Stimulated activated CD4-positive, alpha-beta T cell treated with anti-CD3 and anti-CD28 coated beads, TNF-alpha, amount 100 ng/mL, for 48 hours (primary cell): ENCODE measurements at places on chromosomes 16 and 17.

- no peak for DNase-seq
Measured at GRCh38 chr17:49762151-49762941, 1.6 kb downstream of the FAM117A start.

DNA sequence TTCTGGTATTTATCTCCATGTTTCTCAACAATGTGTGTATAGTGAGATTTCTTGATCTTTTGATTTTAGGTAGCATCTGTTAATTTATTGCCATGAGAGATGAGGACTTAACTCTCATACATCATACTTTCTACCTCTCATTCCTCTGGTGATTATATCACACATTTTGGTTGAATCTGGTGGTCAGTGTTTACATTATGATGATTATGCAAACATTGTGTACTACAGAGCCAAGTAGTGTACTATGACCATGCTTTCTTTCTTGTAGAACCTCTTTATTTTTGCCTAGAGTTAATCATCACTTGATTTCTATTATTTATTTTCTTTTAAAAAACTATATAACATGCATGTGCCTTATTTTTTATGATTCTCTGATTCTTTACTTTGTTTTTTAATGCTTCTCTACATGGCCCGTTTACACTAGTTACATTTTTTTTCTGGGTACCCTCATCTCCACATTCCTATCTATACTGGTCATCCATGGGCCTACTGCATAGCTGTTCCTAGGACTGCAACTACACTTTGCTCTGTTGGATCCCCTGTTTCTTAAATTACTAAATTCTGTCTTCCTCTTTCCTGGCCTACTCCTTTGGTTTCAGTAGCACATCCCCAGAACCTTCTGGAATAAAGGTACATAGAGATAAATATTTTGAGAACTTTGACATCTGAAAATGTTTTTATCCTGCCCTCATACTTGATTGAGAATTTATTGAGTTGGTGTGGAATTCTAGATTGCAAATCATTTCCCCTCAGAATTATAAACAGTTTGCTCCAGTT, 63.0 kb upstream of the LRRC37A3 start:
- DNase-seq, result no peak

GRCh38 chr16:79954921-79955705, 354.6 kb upstream of the MAF start:
- DNase-seq, result no peak

DNA sequence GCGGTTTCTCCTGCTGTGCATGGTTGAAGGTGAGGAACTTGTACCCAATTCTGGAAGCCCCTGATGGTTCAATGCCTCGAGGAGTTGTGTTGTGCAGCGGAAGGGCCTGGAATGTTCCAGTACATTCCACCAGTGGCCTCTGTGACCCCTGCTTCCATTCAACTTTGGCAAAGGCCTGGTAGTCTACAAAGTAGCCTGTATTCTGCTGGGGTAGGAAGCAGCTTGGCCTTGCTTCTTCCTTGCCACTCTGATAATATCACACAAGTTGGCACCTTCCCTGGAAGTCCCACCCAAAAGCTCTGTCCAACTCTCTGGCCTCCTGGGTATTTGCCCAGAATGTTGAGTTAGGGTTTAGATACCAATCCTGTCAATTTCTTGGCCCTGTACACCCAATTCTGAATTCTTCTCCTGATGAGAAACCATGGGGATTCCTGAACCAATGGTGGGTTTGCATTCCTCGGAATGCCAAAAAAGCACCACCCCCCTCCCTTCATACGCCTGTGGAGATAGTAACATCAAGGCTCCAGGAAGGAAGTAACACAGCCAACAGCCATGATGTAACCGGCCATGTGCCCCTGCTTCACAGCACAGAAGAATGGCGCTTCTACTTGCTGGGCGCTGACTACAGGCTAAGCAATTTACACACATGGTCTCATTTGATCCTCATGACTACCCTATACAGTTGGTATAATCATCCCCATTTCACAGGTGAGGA, 11.8 kb upstream of the FAM117A start:
- no peak for DNase-seq

GRCh38 chr17:77449373-77449907, 308.7 kb downstream of the SEC14L1 start:
- no peak for DNase-seq

- DNase-seq, result no peak
Measured at GRCh38 chr17:40316571-40317344, 7.8 kb downstream of the RARA start.

GRCh38 chr16:67011274-67011673, 17.7 kb upstream of the CBFB start:
- no peak for DNase-seq

DNA sequence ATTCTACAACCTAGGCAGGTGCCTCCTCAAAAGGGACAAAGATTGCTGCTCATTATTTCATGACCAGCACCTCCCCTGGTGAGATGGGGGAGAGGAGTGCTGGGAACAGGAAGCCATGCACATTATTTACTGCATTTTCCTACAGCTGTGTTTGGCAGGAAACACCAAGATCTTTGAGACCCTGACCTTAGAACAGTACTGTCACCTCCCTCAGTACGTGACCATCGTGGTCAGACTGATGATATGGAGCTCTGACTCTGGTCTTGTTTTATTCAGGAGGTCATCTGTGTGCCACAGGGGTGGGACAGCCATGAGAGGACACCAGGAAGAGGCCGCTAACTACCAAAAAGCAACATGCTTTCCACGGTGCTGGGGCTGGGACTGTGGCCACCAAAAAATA, 37.4 kb downstream of the USP22 start:
- DNase-seq, result no peak

DNA sequence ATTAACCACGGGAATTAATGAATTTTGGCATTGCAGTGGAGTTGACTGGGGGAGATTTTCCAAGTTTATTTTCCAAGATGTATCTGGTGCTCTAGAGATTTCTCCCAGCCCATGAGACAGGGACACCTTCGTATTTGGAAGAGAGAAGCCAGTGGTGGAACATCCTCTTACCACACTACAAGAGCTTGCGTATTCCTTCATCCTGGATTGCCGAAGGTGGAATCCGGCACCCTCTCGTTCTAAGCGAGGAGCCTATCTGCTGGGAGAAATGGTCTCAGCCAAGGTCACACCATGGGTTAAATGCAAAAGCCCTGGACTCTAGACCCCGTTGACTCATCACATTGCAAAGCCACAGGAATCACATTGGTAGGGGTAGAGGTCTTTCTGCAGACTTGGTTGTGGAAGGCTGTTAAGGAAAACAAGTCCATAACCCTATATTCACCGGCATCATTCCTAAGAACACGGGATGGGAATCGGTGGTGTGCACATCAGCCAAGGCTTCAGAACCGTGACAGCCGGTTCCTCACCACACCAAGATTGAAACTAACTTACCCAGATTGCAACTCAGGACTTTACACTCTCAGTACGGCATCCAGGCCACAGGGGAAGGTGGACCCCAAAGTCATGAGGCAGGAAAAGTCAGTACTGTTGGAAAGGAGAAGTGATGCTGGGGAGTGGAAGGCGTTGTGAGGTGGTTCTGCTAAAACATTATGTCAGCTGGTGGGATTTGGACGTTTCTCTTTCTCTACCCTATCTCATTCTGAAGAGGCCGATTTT, 259.8 kb downstream of the CPPED1 start:
- DNase-seq, result no peak

DNA sequence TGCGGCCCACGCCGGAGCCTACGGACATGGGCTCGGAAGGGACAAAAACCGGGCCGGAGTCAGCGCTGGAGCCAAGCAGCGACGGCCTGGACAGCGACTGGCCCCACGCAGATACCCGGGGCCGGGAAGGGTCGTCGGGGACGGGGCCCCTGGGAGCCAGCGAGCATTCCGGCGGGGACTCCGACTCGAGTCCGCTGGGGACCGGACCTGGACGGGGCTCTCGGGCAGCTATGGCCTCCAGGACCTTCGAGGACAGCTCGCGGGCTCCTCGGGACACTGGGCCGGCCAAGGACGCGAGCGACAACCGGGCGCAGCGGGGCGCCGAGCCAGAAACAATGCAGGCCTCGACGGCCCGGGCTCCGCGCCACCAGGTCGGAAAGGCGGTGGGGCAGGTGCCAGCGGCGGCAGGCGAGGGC, 1.0 kb downstream of the MYO15B start:
- no peak for DNase-seq

- no peak for DNase-seq
Measured at GRCh38 chr17:42754782-42755181, 6.2 kb upstream of the RAMP2 start.

GRCh38 chr16:88303890-88304819, 78.6 kb upstream of the ZNF469 start:
- DNase-seq, result no peak

DNA sequence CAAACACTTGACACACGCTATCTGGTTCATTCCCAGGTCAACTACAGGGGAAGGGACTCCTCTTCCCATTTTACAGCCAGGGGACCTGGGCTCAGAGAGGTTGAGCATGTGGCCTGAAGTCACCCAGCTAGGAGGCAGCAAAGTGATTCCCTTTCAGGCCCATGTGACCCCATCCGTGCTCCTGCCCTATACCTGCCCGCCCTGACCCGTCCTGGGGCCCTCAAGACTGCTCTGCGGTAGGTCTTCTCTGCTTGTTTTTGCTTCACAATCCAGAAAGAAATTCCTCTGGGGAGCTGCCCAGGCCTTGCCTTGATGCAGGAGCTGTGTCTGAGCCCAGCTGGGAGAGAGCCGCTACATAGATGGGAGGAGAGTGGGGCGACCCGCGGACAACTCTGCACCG, 161.4 kb downstream of the SDK2 start:
- DNase-seq, result no peak

DNA sequence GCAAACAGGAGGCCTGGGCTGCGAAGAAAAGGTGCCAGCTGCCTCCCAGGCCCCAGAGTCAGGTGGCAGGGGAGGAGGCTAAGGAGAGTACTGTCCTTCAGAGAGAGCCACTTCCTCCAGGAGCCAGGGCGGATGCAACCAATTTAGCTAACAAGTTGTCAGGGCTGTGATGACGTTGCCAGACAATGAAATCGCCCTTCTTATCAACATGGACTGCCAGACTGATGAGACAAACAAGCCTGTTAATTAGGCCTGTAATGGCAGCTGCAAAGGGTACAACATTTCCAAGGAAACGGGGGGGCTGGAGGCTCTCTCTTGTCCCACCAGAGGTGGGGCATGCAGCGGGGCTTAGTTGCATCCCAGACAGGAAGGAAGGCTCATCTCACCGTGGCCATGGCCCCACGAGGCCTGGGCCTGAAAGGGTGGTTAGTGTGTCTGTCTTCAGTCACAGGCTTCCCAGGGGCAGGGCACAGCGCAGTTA, 111.8 kb downstream of the SDK2 start:
- DNase-seq, result no peak

- DNase-seq, result no peak
Measured at GRCh38 chr16:35506898-35507194, 2047.4 kb downstream of the TP53TG3F start.

GRCh38 chr16:336269-336668, 16.3 kb downstream of the AXIN1 start:
- DNase-seq, result no peak

DNA sequence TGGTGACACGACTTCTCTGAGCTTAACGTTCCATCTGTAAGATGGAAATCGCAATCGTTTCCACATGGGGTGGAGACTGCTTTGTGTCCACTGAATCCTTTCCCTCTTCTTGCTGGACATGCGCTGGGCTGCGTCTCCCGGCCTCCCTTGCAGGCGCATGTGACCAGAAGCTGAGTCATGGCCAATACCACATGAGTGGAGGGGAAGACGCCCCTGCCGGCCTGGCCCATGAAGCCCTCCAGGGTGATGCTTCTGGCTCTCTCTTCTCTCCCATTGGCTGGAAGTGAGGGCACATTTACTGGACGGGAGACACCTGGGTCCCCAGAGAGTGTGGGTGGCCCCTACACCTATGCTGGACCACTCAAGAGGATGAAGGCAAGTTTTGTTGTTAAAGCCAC, 71.1 kb downstream of the DYNLRB2 start:
- DNase-seq, result no peak

GRCh38 chr16:74455619-74456289, 34.5 kb upstream of the CLEC18B start:
- no peak for DNase-seq

DNA sequence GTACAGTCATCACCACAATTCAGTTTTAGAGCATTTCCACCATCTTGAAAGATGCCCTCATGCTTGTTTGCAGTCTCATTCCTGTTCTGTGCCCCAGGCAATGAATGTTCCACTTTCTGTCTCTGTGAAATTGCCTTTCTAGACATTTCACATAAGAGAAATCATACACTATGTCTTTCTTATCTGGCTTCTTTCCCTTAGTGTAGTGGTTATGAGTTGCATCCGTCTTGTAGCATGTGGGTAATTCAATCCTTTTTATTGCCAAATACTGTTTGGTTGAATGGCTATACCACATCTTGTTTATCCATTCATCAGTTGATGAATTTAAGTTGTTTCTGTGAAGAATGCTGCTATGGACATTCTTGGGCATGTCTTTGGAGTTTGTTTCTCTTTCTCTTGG, 132.5 kb upstream of the PLCG2 start:
- no peak for DNase-seq

DNA sequence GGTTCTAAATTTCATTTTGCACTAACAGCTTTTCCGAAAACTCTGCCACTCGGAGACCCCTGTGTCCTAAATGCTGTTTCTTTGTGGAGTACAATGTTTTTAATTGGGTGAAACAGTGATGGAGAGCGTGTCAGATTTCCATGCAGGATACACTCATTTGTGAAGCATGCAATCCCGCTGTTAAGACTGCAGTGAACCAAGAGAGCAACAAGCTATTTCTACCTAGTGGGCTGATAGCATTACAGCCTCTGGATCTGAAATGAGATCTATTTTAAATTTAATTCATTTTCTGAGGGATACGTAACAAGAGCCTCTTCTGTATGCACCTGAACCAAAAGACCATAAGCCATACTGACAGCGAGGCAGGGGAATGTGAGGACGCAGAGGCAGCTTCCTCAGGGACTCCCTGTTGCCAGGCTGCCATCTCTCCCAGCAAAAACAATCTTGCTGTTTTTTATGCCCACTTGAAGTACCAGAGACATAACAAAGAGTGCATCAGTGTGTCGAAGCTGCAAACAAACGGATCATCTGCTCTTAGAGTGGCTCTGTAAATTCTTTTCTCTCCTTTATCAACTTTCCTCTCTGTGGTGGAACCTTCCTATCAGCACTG, 199.9 kb upstream of the COX10 start:
- DNase-seq, result no peak

GRCh38 chr17:78340183-78340955, 19.5 kb downstream of the SOCS3 start:
- DNase-seq, result no peak

DNA sequence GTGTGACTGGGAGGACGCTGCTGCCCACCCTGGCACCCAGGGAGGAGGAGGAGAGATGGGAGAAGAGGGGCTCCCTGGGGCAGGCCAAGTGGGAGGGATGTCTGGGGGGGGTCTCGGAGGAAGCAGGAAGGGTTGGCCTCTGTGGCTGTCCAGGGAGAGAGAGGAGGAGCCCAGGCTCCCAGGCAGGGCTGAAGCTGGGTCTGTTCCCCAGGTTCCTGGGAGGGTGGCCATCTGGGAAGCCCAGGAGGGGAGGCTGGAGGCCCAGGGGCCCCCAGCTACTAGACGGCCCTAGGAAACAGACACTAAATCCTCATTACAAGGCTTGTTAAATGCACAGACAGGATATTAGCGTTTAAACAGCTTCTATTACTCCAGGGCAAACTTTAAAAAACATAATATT, 139.8 kb downstream of the ENGASE start:
- DNase-seq, result no peak
